Colonic mucosa (tissue), 4 donors: ENCODE measurements at places on chromosomes 11 and 22. TPM values are rescaled to one million over a fixed set of nuclear protein-coding genes. Genes with fewer than 3 reads are reported as not detected.

OR5B12 gene
- total RNA-seq: not detected

USH1C gene
- 161 TPM for total RNA-seq

PLXNB2 gene
- 270 TPM for total RNA-seq

SLC25A1 gene
- 218 TPM for total RNA-seq

C11orf52 gene
- total RNA-seq: 7.3 TPM

LRP4 gene
- 23.6 TPM for total RNA-seq

MOGAT2 gene
- 211 TPM for total RNA-seq

CLDN5 gene
- total RNA-seq: 31.0 TPM

SLC22A6 gene
- not detected for total RNA-seq

DNA sequence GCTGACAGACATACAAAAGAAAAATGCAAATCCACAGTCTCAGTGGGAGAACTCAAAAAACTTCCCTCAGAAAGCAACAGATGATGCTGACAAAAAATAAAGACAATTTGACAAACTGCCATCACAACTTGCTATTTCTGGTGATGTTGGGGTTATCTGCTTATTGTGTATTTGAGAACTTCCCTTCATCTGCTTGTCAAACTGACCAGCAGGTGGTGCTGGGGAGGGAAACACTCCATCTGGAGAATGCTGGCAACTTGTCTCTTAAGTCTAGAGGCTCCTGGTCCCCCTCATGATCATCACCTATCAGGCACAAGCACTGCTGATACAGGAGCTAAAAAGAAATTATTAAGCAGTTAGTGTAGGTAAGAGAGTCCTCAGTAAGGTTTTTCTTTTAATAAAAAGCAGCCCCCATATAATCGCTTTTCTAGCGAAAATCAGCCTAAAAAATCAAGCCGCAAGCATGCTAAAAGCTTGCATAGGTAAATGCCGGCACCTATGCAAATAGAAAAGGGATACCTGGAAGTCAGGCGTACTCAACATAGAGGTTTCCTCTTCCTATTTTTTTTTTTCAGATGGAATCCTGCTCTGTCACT is 9.8 kb upstream of the FAM111B start:
- no peak overlapping the region for H3K4me3 ChIP-seq
- no peak overlapping the region for H3K27ac ChIP-seq
- no peaks in the 10 kb centered on the region for H3K4me1 ChIP-seq
- DNase-seq: peak; percentile 77
- H3K27me3 ChIP-seq: no peaks in the 10 kb centered on the region

GRCh38 chr11:22130462-22131053 is 62.3 kb upstream of the ANO5 start:
- no peaks in the 10 kb centered on the region for H3K27me3 ChIP-seq
- no peaks in the 10 kb centered on the region for H3K4me1 ChIP-seq
- H3K4me3 ChIP-seq: no peak overlapping the region
- DNase-seq: no peak
- H3K27ac ChIP-seq: no peak overlapping the region
- H3K36me3 ChIP-seq: no peaks in the 10 kb centered on the region

GRCh38 chr11:119983240-119983732 is 154.6 kb downstream of the TRIM29 start:
- H3K36me3 ChIP-seq: no peaks in the 10 kb centered on the region
- no peak overlapping the region for H3K27ac ChIP-seq
- no peaks in the 10 kb centered on the region for H3K4me1 ChIP-seq
- no peaks in the 10 kb centered on the region for H3K27me3 ChIP-seq
- DNase-seq: no peak
- no peak overlapping the region for H3K4me3 ChIP-seq

DNA sequence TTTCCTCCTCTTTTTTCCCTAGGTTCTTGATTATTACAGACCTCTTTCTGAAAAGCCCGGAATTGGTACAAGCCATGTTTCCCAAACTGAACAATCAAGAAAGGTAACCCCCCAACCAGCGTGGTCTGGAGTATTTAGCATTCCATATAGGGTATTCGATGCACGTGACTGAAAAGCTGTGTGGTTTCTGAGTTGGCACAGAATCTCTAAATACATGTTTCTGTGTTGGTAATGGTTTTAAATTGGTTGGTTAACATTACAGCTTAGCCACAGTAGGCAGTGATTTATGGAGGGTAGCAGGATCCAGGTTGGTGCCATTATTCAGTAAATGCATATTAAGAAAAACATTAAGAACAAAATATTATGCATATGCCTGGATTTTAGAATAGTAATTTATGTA is 46.8 kb downstream of the ATXN10 start:
- H3K36me3 ChIP-seq: peaks cover 7% of the 10 kb centered on the region
- no peak for DNase-seq
- no peaks in the 10 kb centered on the region for H3K27me3 ChIP-seq
- no peaks in the 10 kb centered on the region for H3K4me1 ChIP-seq

GRCh38 chr11:1220941-1221721 is 1.7 kb upstream of the MUC5B start:
- no peaks in the 10 kb centered on the region for H3K36me3 ChIP-seq
- H3K27ac ChIP-seq: peak overlapping the region; percentile 89
- H3K4me1 ChIP-seq: peaks cover 23% of the 10 kb centered on the region
- H3K27me3 ChIP-seq: no peaks in the 10 kb centered on the region
- no peak overlapping the region for H3K4me3 ChIP-seq
- DNase-seq: peak; percentile 32

- peak; percentile 47 for DNase-seq
- H3K27ac ChIP-seq: no peak overlapping the region
- peaks cover 78% of the 10 kb centered on the region for H3K27me3 ChIP-seq
- no peaks in the 10 kb centered on the region for H3K36me3 ChIP-seq
- H3K4me3 ChIP-seq: peak overlapping the region; percentile 18
- peaks cover 11% of the 10 kb centered on the region for H3K4me1 ChIP-seq
Measured at GRCh38 chr11:124865902-124866851, 945 bp downstream of the ROBO3 start.

DNA sequence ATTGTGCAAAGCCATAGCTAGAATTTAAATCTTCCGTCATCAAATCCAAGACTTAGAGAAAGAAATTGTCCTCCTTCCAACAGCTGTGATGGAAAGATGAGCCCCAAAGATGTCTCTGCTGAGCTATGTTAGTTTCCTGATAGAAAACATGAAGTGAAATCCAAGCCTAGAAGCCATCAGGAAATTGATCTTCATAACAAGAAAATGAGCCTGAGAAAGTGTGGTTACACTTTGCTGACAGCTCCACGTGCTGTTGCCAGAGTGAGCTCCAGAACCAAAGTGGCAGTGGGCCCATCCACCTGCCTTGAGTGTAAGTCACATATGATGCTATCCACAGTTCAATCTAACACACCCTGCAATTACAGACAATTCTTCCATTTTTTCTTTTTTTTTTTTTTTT is 58.0 kb upstream of the UBASH3B start:
- no peak overlapping the region for H3K4me3 ChIP-seq
- no peaks in the 10 kb centered on the region for H3K4me1 ChIP-seq
- H3K27ac ChIP-seq: no peak overlapping the region
- H3K27me3 ChIP-seq: no peaks in the 10 kb centered on the region
- no peak for DNase-seq
- no peaks in the 10 kb centered on the region for H3K36me3 ChIP-seq

DNA sequence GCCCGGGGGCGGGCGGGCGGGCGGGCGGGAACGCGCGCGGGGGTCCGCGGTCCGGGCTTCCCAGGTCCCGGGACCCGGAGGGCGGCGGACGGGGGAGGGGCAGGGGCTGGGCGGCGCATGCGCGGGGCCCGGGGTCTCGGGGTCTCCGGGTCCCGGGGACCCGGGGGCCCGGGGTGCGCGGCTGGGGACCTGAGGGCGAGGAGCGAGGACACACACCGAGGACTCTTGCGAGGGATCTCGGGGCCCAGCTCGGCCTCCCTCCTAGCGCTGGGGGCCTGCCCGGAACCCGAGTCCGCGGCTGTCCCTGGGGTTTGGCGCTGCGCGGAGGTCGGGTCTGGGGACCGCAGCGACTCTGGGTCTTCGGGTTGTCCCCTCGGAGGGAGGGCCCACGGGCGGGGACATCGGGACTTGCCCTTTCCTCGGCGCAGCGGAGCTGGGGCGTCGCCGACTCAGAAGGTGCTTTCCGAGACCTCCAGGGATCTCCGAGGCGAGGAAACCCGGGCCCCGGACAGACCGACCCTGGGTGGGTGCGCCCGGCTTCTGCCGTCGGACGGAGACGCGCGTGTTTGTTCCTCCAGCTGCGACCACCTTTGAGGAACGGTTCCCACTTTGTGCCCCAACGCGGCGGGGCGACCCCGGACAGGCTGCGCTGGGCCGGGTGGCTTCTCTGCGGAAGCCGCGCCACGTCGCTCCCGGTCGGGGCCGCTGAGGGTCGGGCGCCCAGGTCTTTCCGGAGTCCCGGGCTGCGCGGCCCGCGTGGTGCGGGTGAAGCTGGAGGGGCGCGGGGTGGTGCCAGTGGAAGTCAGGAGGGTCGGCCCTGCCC is 540 bp downstream of the PPARA start:
- peak overlapping the region; percentile 88 for H3K27ac ChIP-seq
- H3K4me1 ChIP-seq: peaks cover 4% of the 10 kb centered on the region
- H3K36me3 ChIP-seq: no peaks in the 10 kb centered on the region
- DNase-seq: peak; percentile 52

- no peaks in the 10 kb centered on the region for H3K4me1 ChIP-seq
- no peak overlapping the region for H3K27ac ChIP-seq
- H3K27me3 ChIP-seq: no peaks in the 10 kb centered on the region
- no peak overlapping the region for H3K4me3 ChIP-seq
Measured at GRCh38 chr11:123104697-123105096, 42.8 kb upstream of the HSPA8 start.

- no peak for DNase-seq
- no peaks in the 10 kb centered on the region for H3K36me3 ChIP-seq
- H3K4me3 ChIP-seq: no peak overlapping the region
- H3K4me1 ChIP-seq: peaks cover 36% of the 10 kb centered on the region
- peak overlapping the region; percentile 92 for H3K27ac ChIP-seq
- no peaks in the 10 kb centered on the region for H3K27me3 ChIP-seq
Measured at GRCh38 chr11:69299023-69299461, 5.1 kb downstream of the MYEOV start.

- H3K4me1 ChIP-seq: no peaks in the 10 kb centered on the region
- no peaks in the 10 kb centered on the region for H3K27me3 ChIP-seq
- no peaks in the 10 kb centered on the region for H3K36me3 ChIP-seq
Measured at GRCh38 chr22:45672564-45673481, 1.2 kb downstream of the ATXN10 start.
